Hematopoietic multipotent progenitor cell treated with erythropoietin and hydrocortisone succinate and interleukin-3 and kit ligand, for 6 days (in vitro differentiated cells): ENCODE measurements at places on chromosomes 5 and 9.

GRCh38 chr5:78824831-78825281 lies 160.3 kb downstream of the ARSB start:
- peak; percentile 5 for DNase-seq

DNA sequence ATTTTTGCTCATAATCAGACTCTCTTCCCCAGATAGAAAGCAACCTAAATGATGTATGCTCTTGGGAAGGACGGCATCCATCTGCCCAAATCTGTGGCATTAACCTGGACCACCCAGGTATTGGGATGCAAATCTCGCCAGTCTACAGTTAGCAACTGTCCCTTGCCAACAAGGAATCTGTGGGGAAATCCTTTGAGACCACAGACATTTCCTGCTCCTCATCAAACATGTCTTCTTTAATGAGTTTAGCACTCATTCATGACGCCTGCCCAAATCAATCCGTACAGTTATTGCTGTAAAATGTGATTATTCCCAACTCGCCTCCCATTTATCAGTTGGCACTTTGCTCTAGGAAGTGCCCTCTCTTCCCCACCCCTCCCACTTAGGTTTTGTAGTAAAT lies 7.8 kb downstream of the ROR2 start:
- DNase-seq, result no peak

- no peak for DNase-seq
These were observed 265.7 kb downstream of the AOPEP start for GRCh38 chr9:94991961-94992907.

DNA sequence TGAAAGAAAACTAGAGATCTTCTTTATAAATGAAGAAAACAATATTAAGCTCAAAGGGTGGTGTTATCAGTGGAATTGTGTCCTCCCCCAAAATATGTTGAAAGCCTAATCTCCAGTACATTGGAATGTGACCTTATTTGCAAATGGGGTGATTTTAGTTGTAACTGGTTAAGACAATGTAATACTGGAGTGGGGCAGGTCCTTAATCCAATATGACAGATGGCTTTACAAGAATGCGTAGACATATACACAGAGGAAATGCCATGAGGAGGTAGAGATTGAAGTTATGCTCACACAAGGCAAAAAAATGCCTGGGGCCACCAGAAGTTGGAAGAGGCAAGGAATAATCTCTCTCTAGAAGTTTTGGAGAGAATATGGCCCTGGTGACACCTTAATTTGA lies 13.7 kb upstream of the TRIM32 start:
- no peak for DNase-seq

DNA sequence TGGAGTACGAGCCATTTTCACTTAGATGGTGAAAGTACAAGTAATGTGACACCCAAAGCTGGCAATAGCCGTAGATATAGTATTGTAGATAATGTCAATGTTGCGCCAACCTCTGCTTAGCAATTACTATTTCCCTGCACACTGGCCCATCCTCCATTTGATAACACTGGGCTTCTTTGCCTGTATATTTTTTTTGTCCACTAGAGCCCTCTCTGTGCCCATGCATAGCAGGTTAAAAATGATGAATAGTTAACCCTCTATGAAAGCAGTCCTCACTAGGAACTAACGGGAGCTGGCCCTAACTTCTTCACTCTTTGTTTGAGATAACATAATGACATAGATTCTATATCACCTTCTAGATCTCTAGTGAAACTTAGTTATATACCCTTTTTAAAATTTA lies 416.8 kb downstream of the TUSC1 start:
- no peak for DNase-seq

- no peak for DNase-seq
These were observed 51.7 kb downstream of the CCNH start for GRCh38 chr5:87361031-87361445.

DNA sequence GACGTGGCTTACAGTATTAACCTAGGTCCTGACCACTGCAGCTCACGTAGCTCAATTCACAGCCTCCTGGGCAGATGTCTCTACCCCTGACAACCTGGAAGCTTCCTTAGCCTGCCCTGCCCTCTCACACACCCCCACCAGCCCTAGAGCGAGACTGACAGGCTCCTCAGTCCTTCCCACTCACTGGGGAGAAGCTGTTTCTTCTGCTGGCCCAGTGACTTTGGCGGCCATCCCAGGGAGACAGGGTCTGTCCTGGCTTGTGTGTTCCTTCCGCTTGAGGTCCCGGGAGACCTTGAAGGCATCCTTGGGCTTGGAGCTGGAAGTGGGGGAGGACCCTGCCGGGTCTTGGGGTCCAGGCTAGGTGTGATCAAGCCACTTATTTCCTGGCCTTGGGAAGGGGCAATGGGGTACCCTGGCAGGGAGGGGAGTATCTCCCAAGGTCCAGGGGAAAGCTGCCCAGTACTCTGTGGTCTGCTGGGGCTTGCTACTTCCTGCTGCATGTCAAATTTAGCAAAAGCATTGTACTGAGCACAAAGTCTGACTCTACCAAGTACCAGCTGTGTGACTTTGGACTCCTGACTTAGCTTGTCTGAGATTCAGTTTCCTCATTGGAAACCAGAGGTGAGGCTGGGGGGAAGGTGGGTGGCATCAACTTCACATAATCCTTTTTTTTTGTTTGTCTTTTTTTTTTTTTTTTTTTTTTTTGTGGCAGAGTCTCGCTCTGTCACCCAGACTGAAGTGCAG lies 1.9 kb downstream of the MIGA2 start:
- peak; percentile 44 for DNase-seq

DNA sequence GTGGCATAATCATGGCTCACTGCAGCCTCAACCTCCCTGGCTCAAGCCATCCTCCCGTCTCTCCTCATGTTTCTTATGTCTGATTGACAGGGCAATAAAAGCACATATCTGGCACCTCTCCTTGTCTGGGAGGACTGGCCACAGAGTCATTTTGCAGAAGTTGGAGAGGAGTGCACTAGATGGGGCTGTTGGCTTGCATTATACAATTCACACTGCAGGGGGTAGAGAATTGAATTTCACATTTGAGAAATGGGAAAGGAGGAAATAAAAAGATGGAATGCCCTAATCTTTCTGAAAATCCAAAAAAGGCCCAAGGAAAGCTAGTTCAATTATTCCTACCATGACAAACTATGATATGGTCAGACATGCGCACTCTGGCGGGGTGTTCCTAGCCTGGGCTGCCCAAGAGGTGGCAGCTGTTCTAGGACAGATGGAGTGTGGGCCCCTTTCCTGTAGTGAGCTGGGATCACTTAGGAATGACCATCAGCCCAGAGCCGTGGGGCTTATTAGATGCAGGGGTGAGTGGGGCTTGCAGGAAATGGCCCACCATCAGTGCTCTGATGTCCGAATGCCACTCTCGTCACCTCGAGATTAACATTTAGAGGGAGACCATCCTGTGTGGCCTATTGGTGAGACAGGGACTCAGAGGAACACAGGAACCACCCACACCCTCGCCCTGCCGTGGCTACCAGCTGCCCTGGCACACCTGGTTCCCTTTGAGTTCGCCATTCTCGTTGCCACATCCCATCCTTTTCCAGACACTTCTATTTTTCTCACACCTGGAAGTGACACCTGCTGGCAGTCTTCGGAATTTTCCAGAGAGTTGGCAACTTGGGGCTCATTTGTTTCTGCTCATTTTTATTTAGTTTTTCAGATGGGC lies 21.8 kb upstream of the ANKRD18A start:
- DNase-seq, result peak; percentile 35

GRCh38 chr5:124452412-124452811 lies 294.0 kb downstream of the ZNF608 start:
- DNase-seq, result no peak

- no peak for DNase-seq
These were observed 18.4 kb downstream of the IL33 start for GRCh38 chr9:6234014-6234413.

- DNase-seq, result no peak
These were observed 137.0 kb downstream of the PBX3 start for GRCh38 chr9:125884218-125884595.

DNA sequence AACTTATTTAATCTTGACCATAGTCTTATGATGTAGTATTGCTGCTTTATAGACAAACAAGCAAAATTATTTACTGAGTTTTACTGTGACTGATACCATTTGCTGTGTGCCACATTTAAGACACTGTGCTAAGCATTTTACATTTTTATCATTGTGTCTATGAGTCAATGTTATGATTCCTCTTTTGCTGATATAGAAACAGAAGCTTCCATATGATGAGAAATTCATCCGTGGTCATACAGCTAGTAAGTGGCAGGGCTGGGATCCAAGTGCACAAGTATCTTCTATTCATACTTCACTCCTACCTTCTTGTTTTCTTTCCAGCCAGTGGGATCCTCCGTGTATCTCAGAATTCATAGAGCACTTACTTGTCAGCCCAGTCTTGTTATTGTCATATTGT lies 17.1 kb upstream of the IFNK start:
- no peak for DNase-seq

DNA sequence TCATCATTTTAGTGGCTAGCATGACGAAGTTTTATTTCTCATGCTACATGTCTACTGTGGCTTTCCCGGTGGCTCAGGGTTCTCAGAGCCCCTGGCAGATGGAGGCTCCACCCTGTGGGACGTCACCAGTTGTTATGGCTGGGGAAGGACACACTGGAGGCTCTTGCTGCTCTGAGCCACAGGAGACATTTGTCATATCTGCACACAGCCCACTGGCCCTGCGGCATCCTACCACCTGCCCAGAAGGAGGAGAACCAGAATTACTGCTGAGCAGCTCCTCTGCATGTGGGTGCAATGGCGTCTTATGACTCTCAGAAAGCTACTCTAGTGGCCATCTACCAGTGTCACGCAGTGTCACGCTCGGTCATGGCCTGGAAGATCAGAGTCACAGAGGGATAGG lies 6.6 kb downstream of the OR13J1 start:
- DNase-seq, result no peak

DNA sequence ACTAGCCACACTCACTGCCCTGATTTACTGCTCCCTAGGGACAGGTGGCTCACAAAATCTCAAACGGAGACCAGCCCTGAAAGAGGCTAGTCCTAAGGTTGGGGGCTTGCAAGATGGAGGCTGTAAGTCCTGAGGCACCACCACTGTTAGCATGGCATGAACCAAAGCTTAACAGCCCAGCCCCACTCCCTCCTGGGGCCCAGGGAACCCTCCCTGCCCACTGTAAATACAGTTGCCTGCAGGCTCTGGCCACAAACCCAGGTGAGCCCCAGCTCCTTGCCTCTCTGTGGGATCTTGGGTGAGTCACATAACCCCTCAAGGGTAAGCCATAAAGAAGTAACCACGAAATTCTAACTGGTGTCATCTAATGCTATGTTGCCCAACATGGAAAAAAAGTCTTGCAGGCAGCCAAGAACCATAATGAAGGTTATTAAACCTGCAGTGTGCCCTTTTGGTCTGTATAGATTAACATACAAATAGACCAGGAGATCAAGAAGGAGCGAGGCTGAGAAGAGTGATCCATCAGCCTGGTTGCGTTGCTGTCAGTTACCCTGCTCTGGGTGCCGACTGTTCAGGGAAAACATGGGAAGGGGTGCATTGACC lies 1.7 kb upstream of the POMT1 start:
- peak; percentile 32 for DNase-seq

- DNase-seq, result no peak
These were observed 94.8 kb downstream of the RCL1 start for GRCh38 chr9:4887556-4887955.

DNA sequence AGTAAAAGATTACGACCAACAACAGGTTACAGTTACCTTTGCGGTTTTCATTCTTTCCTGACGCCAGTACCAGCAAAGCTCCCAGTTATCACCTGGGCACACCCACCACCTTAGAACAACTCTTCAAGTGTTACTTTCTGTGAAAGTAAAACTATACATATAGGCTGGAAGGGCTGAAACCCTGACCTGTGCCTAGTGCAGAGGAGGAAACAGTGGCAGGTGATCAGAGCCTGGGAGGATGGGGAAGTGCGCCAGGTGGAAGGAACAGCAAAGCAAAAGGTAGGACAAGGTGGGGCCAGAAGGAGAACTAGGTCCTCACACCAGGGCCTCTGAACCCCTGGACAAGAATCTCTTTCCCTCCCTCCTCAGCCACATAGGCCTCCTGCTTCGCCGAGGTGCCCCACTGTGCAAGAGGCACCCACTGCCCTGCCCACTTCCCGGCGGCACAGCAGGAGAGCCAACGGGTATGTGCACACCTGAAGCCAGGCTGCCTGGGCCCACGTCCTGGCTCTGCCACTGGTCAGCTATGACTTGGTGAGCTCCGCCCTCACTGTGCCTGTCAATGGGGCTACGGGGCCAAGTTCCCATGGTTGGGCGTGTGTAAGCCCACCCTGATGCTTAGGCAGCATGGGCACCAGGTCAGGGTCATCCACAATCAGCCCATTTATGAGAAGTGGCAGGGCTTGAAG lies 26.9 kb downstream of the BICD2 start:
- no peak for DNase-seq

- DNase-seq, result no peak
These were observed 507.6 kb downstream of the CETN3 start for GRCh38 chr5:89901983-89902382.

- DNase-seq, result peak; percentile 96
These were observed at the start of gene DPM2 for GRCh38 chr9:127937388-127938297. TSS of gene DPM2 (minus strand) at chr9:127937854. CDS start at chr9:127937820, 34 bp downstream.

- DNase-seq, result no peak
These were observed 18.1 kb upstream of the SCAI start for GRCh38 chr9:125161284-125161918.

DNA sequence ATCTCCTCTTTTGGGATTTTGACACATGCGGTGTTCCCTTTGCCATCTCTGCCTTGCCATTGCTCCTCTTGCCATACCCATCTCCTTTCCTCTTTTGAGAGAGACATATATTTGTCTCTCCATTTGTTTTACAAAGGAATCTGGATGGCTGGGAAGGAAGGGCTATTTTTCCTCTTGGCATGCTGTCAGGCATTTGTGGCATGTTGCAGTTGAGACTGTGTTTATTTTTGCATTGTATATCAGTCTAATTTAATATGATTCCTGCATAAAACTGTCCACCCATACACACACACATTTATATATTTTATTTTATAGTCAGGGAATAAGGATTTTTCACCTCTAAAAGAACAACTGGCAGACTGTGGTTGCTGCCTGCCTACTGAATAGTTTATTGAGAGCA lies 1105.8 kb upstream of the SEMA6A start:
- no peak for DNase-seq
